ENCODE measurements at places on chromosomes 13 and 19. TPM values are rescaled to one million over a fixed set of nuclear protein-coding genes. Genes with fewer than 3 reads are reported as not detected.

STOML3 gene
- total RNA-seq, result not detected

CDX2 gene
- not detected for total RNA-seq

RYR1 gene
- total RNA-seq, result 4.3 TPM

CEACAM7 gene
- not detected for total RNA-seq

ZNF837 gene
- total RNA-seq, result 3.9 TPM

CYP4F2 gene
- not detected for total RNA-seq

FBXO27 gene
- total RNA-seq, result 1.5 TPM

MCF2L gene
- total RNA-seq, result 34.9 TPM

NANOS3 gene
- not detected for total RNA-seq

DNA sequence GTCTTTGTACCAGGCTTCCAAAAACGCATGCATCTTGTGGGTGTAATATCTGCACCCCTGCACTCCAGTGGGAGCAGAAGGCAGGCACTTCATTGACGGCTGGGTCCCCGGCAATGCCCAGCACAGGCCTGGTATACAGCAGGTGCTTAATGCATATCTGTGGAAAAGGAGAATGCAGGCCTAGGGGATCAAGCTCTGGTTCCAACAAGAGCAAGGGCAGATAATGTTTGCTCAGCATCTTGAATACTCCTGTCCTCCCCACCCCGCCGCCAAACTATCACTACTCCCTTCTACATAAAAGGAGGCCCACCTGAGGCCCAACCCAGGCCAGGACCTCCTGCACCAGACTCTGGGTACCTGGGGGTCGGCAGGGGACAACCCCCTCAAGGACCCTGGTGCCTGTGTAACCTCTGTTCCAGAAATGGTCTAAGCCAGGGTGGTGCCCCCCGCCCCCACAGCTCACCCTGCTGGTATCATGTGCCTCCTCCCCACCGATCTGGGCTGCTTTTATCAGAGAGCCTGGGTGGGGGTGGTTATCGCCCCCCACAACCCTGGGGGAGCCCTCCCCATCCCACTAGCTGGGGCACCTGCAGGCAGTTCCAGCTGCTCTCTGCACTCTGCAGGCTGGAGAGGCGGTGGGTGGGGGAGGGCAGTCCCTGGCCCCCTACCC is 4.8 kb downstream of the KLF16 start:
- no peak for DNase-seq

DNA sequence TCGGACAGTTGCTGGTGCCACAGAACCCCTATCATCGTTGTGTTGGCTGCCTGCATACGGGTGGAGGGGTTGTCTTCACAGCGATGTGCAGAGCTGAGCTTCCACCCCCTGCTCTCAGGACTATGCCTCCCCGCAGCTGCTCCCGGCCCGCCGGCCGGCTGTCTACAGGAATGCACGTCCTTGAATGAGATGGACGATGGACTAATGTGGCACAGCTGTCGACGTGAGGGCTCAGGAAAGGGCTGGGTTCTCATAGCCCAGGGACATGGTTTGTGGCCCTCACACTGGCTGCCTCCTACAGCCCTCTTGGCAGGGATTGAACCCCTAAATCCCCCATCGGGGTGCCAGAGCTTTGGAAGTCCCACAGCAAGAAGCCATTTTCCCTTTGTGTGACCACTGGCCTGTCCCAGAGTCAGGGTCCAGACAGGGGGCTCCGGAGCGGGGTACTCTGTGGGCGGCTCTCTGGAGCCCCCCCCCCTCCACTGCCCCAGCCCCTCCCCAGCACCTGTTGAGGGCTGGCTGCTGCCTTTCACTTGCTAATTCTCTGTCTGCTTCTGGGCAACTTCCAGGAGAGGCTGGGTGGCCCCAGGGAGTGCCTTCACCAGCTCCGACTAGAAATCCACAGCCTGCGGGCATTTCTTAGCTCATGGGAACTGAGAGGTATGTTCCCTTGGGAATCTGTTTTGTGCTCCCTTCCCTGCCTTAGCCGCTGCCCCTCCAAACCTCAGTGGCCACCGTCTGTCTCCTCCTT is 40.2 kb downstream of the TSSK6 start:
- no peak for DNase-seq

DNA sequence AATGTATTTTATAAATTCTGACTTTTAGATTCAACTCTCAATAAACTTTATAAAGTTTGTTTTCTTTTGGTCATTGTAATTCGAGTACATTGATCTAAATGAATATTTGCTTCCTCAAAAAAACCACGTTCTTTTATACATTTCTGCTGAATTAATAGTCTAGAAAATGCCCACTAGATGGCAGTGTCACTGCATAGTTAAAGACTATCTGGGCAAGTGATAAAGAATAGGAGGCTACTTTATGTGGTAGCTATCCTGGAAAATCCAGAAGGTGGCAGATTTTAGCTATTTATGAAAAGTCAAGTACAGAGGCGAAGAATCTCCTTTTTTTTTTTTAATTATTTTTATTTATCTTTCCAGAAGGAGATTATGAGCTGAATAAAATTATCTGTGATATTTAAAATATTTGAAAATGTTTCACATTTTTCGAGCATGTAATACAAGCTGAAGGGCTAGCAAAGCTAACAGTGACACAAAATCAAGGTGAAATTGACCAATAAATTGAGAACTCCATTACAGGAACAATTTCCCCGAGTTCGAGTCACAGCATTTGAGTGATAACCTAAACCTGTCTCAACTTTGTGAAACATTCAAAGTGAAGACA is 221.8 kb downstream of the OLFM4 start:
- no peak for DNase-seq

DNA sequence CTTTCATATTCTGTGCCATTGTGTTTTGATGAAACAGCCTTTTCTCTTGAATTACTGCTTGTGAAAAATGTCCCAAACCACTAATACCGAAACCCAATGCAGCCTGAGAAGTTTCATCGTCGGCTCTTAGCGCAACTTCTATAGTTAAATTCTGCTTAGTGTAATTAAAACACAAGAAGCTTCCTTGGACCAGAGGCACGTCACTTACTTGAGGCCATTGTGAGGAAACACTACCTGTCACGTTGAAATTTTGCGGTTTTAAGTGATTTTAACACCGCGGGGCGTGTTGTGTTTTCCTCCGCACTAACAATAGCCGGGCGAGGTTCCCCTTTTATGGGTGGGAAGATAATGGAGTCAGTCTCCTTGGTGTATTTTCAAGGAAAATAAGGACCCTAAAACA is 70.9 kb downstream of the GGACT start:
- no peak for DNase-seq

DNA sequence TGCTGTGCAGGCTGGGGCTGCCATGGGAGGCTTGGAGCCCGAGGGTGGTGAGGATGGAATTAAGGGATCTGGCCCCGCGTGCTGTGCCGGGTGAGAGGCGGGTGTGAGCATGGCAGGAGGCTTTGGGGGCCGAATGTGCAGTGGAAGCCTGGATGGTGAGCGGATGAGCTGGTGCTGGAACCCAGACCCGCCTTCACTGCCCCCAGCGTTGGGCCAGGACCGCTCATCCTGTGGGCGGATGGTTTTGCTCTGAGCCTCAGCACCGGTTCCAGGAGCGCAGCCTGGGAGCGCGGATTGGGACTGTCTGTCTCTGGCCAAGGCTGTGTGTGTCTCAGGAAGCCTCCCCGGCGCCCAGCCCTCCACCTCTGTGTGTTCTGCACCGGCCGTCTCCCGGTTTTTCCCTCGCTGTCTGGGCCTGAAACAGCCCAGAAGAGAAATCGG is 16.7 kb downstream of the KDM4B start:
- DNase-seq, result no peak

- DNase-seq, result no peak
Observed at GRCh38 chr13:73040968-73041596, 17.7 kb upstream of the KLF5 start.

GRCh38 chr13:19957320-19958154 is 990 bp upstream of the ZMYM2 start:
- DNase-seq, result peak; percentile 34

DNA sequence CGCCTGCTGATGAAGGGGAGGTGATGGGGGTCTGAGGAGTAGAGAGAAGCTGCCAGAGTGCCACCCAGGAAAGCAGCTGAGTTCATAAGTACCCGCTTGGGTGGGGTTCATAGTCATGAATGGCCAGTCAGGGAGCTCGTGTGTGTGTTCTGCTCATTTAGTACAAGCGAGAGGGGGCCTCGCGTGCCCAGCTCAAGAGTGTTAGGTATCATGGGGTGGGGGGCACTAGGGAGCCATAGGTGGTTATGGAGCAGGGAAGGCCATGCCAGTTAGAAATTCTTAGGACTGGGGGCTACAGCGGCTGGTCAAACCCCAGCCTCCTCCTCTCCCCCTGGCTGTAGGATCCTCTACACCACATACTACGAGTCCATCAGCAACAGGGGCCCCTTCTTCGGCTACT is 46.8 kb downstream of the CD320 start:
- no peak for DNase-seq

DNA sequence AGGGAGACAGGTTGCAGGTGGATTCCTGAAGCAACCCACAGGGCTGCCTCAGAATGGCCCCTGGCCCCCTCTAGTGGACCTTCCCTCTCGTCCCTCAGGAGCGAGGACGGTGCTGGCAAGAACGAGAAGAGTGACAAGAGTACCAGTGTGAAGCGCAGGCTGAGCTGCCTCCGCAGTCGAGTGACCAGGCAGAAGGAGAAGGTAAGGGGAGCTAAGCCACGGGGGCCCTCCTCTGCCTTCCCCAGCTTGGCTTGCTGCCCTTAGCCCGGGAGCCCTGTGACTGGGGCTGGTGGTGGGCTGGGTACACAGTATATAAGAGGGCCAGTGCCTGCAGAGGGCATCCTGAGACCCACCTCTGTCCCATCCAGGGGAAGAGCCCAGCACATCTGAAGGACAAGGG is 34.0 kb downstream of the ARHGEF18 start:
- DNase-seq, result no peak

- no peak for DNase-seq
Observed at GRCh38 chr19:38801359-38802095, 11.2 kb downstream of the LGALS4 start.

- DNase-seq, result no peak
Observed at GRCh38 chr13:79496188-79496587, 15.2 kb downstream of the NDFIP2 start.

DNA sequence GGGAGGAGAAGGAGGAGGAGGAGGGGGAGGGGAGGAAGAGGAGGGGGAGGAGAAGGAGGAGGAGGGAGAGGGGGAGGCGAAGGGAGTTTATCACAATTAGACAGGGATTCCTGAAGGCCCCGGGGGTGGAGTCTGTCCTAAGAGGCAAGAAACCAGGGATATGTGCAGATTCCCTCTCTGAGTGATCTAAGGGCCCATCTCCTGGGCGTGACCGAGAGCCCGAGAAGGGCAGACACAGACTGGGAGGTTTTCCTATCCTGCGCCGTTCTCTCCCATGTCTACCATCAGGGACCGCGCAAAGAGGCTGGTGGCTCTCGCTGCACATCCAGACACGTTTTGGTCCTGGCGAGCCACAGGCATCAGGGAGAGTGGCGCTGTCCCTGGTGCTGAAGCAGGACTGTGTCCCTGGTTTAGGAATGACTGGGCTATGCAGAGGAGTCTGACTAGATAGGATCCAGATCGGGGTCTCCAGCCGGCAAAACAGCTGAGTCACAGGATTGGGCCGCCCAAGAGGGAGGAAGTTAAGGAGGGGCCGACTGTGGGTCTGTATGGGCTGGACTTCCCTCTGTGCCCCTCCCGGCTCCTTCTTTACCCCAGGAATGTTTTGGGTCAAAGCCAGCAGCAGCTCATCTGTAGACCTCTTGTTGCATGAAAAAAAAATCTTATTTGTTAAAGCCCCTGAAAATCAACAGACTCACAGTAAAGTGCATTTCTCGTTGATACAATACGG is 17.9 kb upstream of the ZNF175 start:
- no peak for DNase-seq

DNA sequence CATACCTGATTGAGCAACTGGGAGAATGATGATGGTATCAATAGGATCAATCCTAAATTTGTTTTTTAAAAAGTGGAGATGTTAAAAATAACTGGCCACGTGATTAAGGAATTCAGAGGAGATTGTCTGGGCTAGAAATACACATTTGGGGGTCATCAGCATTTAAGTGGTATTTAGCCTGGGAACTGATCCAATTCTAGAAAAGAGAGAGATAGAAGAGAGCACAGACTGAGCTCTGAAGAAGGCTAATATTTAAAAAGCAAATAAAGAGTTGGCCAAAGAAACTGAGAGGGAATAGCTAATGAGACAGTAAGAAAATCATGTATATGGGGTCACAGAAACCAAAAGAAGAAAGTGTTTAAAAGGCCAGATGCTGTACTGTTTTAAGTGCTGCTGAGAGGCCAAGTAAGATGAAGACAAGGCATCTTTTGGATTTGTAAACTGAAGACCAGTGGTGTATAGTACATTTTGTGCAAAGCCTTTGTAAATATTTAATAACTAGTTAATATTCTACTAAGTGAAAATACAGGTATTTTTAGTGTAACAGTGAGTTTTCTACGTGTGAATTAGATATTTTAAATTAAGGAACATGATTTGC is 40.2 kb downstream of the UBL3 start:
- DNase-seq, result no peak

GRCh38 chr19:570937-571565 is 1.3 kb upstream of the BSG start:
- no peak for DNase-seq

GRCh38 chr19:10976131-10976892 is 15.5 kb downstream of the SMARCA4 start:
- no peak for DNase-seq
